CD8-positive, alpha-beta memory T cell (primary cell): ENCODE measurements at places on chromosomes 12 and 14.

DNA sequence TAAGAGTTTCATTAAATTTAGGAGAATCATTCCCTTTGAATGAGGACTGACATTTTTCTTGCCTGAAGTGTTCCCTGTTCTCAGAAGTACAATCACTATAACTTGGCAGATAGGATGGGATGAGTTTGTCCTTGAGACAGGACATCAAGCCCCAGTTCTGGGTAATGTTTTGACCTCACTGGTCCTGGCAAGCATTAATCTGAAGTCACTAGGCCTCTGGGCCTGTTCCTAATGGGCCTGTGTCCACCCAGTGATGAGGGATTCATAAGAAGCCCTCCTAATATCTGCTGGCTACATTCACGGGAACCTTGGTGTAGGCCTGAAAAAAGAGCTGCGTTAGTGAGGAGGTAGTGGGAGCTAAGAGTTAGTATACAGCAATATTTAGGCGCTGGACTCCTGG lies 37.2 kb downstream of the NINJ2 start:
- H3K36me3 ChIP-seq: no peaks in the 10 kb centered on the region
- no peak for DNase-seq
- H3K4me1 ChIP-seq: peaks cover 14% of the 10 kb centered on the region
- H3K27ac ChIP-seq: no peak overlapping the region

GRCh38 chr12:131912518-131913274 lies 16.4 kb upstream of the PUS1 start:
- no peaks in the 10 kb centered on the region for H3K4me1 ChIP-seq
- no peak for DNase-seq
- H3K36me3 ChIP-seq: peaks cover 5% of the 10 kb centered on the region
- H3K4me3 ChIP-seq: no peak overlapping the region
- H3K27ac ChIP-seq: no peak overlapping the region
- no peaks in the 10 kb centered on the region for H3K27me3 ChIP-seq

- H3K36me3 ChIP-seq: no peaks in the 10 kb centered on the region
- no peak for DNase-seq
- no peak overlapping the region for H3K27ac ChIP-seq
- H3K4me1 ChIP-seq: no peaks in the 10 kb centered on the region
- no peak overlapping the region for H3K4me3 ChIP-seq
These were observed 161.1 kb downstream of the TRHDE start for GRCh38 chr12:72433298-72433697.

GRCh38 chr14:64800000-64800399 lies 79.7 kb downstream of the SPTB start:
- H3K36me3 ChIP-seq: no peaks in the 10 kb centered on the region
- no peak overlapping the region for H3K4me3 ChIP-seq
- no peaks in the 10 kb centered on the region for H3K4me1 ChIP-seq
- no peak overlapping the region for H3K27ac ChIP-seq
- no peak for DNase-seq

- H3K27ac ChIP-seq: no peak overlapping the region
- no peaks in the 10 kb centered on the region for H3K27me3 ChIP-seq
These were observed 58.3 kb upstream of the EEA1 start for GRCh38 chr12:92987362-92987761.

GRCh38 chr14:75183225-75183624 lies 6.8 kb upstream of the TMED10 start:
- no peaks in the 10 kb centered on the region for H3K27me3 ChIP-seq
- no peaks in the 10 kb centered on the region for H3K4me1 ChIP-seq
- H3K4me3 ChIP-seq: no peak overlapping the region
- H3K36me3 ChIP-seq: no peaks in the 10 kb centered on the region
- no peak for DNase-seq
- no peak overlapping the region for H3K27ac ChIP-seq

DNA sequence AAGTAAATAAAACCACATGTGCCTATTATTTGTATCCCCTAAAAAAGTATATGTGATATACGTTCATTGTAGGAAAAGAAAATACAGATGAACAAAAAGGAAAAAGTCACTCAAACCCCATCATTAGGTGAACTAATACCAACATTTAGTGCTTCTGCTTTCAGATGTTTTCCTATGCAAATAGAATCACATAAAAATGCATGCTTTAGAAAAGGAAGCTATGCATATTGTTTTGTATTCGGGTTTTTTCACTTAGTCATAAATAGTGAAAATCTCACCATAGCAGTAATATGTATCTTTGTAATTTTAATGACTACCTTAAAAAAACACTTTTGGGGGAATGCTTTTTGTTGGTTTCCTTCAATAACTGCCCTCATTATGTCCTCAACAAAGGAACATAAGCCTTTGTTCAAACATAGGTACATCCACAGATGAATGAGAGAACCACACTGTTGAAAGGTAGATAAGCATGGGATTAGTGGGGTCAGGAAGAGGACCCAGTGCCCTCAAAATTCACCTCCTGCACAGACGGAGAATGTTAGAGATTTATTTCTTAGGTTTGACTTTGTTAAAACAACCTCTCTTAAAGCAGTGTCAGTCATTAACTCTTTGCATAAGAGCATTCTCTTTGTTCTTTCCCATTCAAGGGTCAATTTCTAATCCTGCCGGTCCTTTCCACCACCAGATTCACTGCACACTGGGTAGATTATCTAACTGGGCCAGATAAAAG lies 6.5 kb downstream of the AMDHD1 start:
- no peak for DNase-seq
- no peak overlapping the region for H3K4me3 ChIP-seq
- H3K36me3 ChIP-seq: no peaks in the 10 kb centered on the region
- no peaks in the 10 kb centered on the region for H3K27me3 ChIP-seq
- no peaks in the 10 kb centered on the region for H3K4me1 ChIP-seq

DNA sequence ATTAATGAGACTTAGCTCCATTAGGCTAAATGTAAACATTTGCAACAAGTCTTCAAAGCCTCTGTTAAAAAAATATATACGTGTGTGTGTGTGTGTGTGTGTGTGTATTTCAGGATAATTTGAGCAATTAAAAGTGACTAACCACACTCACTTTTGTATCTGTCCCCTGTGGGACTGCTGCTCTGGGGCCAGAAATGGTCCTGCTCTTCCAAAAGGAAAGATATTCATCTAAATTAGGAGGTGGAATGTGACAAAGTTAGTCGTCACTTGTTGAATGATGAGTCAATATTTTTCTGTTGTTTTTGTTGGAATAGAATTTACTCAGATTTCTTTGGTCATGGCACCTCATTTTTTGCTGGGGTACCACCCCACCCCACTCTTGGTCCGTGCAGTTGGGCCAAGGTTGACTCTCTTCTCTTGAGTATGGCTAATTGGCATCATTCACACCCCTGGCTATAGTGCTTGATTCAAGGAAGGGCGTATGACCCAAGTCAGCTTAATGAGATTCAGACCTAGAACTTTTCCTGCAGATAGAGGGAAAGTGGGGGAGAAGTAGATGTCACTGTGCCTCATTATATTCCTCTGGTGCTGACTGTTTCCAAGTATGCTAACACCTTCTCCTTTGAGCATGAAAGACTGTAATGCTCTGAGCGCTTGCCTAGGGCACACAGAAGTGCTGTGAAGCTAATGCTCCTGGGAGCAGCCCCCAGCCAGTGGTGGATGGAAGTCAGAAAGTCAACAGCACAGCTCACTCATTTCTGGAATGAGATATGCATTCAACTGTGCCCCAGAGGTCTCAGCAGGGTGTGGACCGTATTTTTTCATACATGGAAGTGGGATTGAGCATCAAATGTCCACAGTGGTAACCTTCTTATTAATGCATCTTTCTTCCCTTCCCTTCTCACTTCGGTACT lies 577.0 kb upstream of the TBX3 start:
- H3K27me3 ChIP-seq: no peaks in the 10 kb centered on the region
- H3K27ac ChIP-seq: no peak overlapping the region
- DNase-seq: no peak
- H3K36me3 ChIP-seq: no peaks in the 10 kb centered on the region

DNA sequence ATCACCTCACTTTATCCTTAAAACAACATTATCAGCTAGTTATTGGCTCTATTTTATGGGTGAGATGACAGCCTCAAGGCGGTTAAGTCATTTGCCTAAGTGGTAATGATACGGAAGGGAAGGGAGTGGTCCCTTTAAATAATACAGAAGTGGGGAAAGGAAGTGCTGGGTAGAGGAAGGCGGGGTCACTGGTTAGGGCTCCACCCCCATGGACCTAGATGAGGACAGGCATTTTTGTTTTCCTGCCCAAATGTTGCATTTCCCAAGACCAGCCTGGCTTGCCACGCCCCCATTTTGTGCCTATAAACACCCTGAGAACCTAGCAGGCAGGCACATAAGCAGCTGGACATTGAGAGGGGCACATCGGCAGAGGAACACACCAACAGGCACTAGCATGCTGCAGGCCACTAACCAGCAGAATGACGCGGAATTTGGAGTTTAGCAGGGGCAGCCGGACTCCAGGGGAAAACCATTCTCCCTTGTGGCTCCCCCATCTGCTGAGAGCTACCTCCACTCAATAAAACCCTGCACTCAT lies 100.9 kb downstream of the EPS8 start:
- no peak overlapping the region for H3K4me3 ChIP-seq
- no peak overlapping the region for H3K27ac ChIP-seq
- H3K4me1 ChIP-seq: no peaks in the 10 kb centered on the region
- no peaks in the 10 kb centered on the region for H3K27me3 ChIP-seq

- H3K4me3 ChIP-seq: no peak overlapping the region
- H3K36me3 ChIP-seq: no peaks in the 10 kb centered on the region
These were observed 81.1 kb downstream of the NKX2-1 start for GRCh38 chr14:36438883-36439282.

DNA sequence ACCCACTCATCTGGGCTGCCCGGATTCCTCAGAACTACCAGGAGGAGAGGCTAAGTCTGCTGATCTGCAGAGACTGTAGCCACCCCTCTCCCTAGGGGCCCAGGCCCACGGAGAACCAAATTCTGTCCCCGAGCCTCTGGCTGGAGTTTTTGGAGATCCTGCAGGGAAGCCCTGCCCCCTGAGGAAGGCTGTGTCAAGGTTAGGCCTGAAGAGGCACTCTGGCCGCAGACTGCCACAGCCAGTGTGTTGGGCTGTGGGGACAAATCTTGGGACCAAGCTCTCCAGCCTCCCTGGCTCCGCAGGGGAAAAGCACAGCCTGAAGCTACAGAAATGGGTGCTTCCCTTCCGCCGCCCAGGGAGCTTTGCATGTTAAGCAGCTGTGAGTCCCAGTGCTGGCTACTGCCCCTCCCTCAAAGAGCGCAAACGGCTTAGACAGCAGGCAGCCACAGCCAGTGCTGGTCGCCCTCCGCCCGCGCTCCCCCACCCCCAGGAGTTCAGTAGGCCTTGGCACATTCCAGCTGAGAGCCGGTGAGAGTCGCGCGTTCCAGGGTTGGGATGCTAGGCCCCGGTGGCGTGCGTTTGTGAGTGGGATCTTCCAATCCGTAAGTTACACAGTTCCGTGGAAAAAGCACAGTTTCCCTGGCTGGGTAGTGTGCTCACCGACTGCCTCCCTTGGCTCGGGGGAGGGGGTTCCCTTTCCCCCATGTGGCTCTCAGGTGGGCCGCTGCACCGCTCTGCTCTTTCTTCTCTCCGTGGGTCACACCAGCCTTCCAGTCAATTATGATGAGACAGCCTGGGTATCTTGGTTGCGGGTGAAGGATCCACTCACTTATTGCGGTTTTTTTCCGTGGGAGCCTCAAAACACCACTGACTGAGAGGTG lies 13.2 kb downstream of the CLEC4E start:
- H3K4me1 ChIP-seq: no peaks in the 10 kb centered on the region
- no peaks in the 10 kb centered on the region for H3K36me3 ChIP-seq
- no peak overlapping the region for H3K27ac ChIP-seq
- no peak overlapping the region for H3K4me3 ChIP-seq
- H3K27me3 ChIP-seq: no peaks in the 10 kb centered on the region

- H3K27ac ChIP-seq: no peak overlapping the region
- no peaks in the 10 kb centered on the region for H3K27me3 ChIP-seq
- H3K4me3 ChIP-seq: no peak overlapping the region
- no peak for DNase-seq
These were observed 629.5 kb downstream of the TRHDE start for GRCh38 chr12:72901685-72902084.

GRCh38 chr12:124884587-124885438 lies 21.1 kb upstream of the SCARB1 start:
- H3K27me3 ChIP-seq: no peaks in the 10 kb centered on the region
- peak overlapping the region; percentile 38 for H3K27ac ChIP-seq
- H3K36me3 ChIP-seq: no peaks in the 10 kb centered on the region
- DNase-seq: no peak

- no peaks in the 10 kb centered on the region for H3K27me3 ChIP-seq
- H3K4me1 ChIP-seq: no peaks in the 10 kb centered on the region
- no peaks in the 10 kb centered on the region for H3K36me3 ChIP-seq
- H3K4me3 ChIP-seq: no peak overlapping the region
- no peak overlapping the region for H3K27ac ChIP-seq
- no peak for DNase-seq
These were observed 5.0 kb upstream of the RFLNA start for GRCh38 chr12:124289634-124290600.

DNA sequence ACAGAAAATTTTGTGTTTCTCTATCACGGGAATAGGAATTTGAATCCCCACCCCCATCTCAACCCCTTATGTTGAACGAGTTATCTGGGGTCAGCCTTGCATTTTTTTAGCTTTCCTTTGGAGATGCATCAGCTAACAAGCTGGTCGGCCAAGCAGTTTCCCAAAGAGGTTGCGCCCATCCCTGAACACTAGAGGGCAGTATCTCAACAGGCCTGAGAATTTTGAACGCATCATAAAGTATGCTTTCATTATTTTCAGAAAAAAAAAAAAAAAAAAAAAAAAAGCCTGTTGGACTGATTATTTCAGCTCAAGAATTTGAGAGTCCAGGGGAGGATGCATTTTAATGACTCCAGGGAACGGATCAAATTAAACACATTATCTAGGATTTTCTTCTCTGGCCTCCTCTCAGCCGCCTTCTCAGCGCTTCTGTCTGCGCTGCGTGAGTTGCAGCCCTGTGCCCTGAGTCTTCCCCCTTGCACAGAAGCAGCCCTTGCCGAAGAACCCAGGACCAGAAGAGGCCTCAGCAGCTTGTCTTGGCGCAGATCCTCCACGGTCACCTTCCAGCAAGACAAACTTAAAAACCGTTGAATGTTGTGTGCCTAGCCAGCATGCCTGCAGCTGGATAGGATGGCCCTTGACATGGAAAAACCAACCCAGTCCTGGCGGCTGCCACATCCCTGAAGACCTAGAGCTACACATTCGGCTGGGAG lies 76.6 kb upstream of the GZMB start:
- no peak overlapping the region for H3K27ac ChIP-seq
- no peaks in the 10 kb centered on the region for H3K36me3 ChIP-seq
- peak; percentile 44 for DNase-seq
- H3K4me3 ChIP-seq: no peak overlapping the region

DNA sequence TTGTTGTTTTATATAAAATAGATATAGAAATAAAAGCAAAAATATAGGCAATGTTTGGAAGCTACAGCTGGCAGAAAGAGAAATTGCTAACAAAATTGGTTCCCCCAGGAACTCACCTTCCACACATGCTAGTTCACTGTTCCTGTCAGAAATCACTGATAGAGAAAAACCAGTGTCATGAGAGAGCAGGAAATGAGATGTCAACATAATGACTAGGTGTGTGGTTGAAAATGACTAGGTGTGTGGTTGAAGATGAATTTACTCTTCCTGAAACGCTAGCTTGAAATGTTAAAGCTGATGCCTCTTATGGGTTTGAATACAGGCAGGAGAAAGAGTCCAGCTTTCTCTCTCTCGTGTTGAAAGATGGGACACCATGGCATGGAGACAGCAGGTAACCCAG lies 216.3 kb downstream of the C12orf42 start:
- no peak for DNase-seq
- no peak overlapping the region for H3K27ac ChIP-seq
- H3K4me3 ChIP-seq: no peak overlapping the region
- no peaks in the 10 kb centered on the region for H3K27me3 ChIP-seq
- H3K4me1 ChIP-seq: peaks cover 4% of the 10 kb centered on the region
- H3K36me3 ChIP-seq: no peaks in the 10 kb centered on the region

- no peaks in the 10 kb centered on the region for H3K27me3 ChIP-seq
- DNase-seq: no peak
- no peak overlapping the region for H3K4me3 ChIP-seq
- no peaks in the 10 kb centered on the region for H3K4me1 ChIP-seq
- peaks cover 3% of the 10 kb centered on the region for H3K36me3 ChIP-seq
These were observed 131.9 kb downstream of the DAAM1 start for GRCh38 chr14:59320361-59320760.
